ENCODE measurements at places on chromosomes 1 and 21. TPM values are rescaled to one million over a fixed set of nuclear protein-coding genes. Genes with fewer than 3 reads are reported as not detected.

The PDPN gene
- 7.4 TPM for total RNA-seq

- peak; percentile 75 for DNase-seq
Observed at GRCh38 chr1:157073944-157074685, 25.5 kb downstream of the ETV3L start.

The IKBKE gene
- total RNA-seq: 10.0 TPM

GRCh38 chr1:39500862-39501389, 9.5 kb downstream of the BMP8A start:
- no peak for DNase-seq

The RHEX gene
- total RNA-seq: not detected

DNA sequence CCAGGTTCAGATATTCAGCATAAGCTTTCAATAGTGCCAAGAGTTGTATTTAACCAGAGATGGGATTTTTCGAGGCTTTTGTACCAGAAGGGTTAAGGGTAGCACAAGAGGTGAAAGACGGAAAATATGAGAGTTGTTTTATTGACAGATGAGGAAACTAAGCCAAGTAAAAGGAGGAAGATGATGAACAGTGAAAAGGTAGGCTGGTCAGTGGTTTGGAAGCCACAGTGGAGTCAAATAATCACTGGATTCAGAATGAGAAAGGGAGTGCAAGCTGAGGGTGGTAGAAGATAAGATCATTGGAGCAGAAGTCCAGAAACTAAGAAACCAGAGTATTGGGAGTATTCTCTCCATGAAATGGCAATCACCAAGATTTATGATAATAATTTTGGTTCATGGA, 45.7 kb downstream of the ANGPTL1 start:
- DNase-seq: no peak

DNA sequence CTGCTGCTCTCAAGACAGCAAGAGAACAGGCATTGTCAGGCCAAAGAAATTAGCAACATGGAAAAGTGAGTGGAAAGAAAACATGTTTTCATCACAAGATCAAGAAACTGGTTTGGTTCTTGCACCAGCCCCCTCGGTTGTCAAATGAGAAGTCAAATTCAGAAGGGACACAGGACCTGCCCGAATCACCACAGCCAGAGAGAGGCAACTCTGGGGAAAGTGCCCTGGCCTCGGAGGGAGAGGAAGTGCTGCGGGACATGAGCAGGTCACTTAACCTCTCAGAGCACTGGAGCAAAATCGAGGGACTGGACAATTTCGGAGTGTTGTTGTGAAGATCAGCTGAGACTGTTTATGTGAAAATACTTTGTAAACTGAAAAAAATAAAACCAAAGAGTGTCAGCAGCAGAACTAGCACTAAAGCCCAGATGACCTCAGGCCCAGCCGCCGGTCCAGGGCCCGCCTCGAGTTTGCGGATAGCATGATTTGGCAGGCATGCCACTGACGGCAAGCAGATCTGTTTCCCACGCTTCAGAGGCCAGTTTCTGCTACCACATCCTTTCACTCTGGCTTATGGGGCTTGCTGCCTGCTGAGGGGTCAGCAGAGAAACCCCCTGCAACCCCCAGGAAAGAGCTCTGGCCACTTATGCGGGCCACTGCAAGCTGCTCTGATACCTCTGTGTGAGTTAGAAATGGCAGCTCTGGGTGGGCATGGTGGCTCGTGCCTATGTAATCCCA, 32.1 kb downstream of the CD247 start:
- no peak for DNase-seq

DNA sequence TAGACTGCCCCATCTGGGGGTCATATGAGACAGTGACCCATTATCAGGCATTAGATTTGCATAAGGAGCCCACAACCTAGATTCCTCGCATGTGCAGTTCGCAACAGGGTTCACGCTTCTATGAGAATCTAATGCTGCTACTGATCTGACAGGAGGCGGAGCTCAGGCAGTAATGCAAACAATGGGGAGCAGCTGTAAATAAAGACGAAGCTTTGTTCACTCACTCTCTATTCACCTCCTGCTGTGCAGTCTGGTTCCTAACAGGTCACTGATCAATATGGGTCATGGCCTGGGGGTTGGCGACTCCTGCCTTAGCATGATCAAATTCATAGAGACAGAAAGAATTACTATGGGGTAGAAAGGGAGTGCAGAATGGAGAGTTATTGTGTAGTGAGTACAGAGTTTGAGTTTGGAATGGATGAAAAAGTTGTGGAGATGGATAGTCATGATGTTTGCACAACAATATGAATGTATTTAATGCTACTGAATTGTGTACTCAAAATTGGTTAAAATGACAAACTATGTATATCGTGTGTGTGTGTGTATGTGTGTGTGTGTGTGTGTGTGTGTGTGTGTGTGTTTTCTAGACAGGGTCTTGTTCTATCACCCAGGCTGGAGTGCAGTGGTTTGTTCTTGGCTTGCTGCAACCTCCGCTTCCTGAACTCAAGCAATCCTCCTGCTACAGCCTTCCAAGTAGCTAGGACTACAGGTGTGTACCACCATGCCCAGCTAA, 42.2 kb downstream of the BTF3L4 start:
- DNase-seq: no peak

GRCh38 chr1:7298145-7298544, 473.0 kb upstream of the VAMP3 start:
- DNase-seq: no peak

The OR10J1 gene
- total RNA-seq: not detected

DNA sequence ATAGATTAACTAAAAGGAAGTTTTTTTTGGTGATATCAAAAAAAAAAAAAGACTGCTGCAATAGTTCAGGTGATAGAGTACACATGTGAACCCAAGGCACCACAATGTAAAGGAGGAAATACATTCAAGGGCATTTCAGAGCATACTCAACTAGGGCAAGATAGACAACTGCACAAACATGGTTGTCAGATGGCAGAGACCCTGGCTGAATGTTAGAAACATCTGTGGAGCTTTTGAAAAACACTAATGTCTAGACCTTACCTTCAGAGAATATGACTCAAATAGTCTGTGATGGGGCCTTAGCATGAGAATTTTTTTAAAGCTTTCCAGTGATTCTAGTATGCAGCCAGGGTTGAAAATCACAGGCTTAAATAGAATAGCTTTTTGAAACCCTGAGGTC, 173.6 kb downstream of the VAV3 start:
- no peak for DNase-seq

- DNase-seq: no peak
Observed at GRCh38 chr1:204777591-204777990, 92.1 kb upstream of the LRRN2 start.

The SV2A gene
- total RNA-seq: 39.6 TPM

The KRTAP7-1 gene
- not detected for total RNA-seq

GRCh38 chr1:234148816-234149215, 224.4 kb upstream of the COA6 start:
- peak; percentile 47 for DNase-seq

GRCh38 chr1:155083865-155084721, 5.5 kb downstream of the EFNA3 start:
- DNase-seq: peak; percentile 48

DNA sequence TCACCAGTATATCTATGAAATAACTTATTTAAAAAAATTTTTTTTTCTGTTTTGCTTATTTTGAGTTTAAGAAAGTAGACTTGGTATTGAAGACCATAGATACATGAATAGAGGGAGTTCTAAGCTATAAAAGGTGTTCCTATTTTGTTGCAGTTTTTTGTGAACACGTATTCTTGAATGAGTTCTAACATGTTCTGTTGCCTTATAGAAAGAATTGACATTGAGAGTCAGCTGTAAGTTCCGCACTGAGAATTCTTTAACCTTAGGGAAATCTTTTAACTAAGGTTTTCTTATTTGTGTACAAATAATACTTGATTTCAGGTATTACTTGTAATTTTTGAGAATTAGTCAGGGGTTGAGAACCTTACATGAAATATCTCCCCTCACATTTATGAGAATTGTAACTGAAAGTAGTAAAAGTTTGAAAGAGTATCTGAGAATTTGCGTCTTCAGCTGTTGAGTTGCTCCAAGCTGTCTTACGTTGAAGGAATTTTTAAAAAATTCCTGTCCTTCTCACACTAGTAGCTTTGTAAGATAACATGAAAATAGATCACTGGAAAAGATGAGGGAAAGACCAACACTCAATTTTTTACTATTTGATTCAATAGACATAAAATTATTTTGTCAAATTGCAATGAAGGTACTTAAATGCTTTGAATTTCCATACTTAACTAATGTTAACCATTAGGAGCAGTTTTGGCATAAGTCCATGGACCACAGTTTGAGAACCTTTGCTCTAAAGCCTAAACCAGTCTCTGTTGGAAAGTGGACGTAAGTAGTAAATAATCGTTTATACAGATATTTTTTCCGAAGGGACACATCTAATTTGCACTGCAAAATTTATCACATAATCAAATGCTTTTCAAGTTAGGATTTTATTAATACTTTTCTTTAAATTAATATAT, 3.8 kb downstream of the DR1 start:
- peak; percentile 36 for DNase-seq

The LCE6A gene
- total RNA-seq: not detected

DNA sequence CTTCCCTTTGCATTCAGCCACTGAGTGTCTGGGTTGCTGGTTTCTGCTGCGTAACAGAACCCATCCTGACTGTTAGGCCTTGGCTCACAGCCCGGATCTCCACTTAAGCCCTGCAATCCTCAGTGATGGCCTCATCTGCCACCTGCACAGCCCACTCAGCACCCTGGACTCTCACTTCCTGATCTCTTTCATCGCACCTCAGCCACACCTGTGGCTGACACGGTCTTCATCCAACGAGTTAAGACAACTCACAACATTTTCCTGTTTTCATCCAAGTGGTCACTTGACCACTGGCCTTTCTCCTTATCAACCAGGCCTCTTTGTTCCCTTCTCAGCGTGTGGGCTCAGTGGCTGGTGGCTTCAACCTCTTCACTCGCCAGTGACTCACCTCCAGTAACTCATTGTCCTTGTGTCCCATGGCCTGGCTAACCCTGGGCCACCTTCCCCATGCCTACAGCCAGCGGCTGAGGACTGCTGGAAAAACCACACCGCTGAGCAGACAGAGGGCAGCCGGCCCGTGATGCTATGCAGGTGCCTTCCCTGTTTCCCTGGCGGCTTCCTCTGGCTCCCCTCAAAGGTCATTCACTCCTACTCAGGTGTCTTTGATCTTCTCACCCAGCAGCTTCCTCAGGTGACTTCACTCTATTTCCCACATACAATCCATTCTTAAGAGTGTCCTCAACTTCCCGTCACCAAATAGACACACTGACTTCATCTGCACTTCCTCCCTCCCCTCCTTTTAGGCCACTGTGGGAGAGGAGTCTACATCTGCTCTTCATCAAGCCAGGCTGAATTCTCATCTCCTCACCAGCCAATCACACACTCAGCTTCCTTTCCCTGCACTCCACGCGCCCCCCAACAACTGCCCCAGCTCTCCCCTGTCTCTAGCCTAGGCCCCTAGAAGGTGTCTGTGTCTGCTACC, 19.9 kb upstream of the EDN2 start:
- DNase-seq: peak; percentile 56

GRCh38 chr1:107673006-107673405, 292.0 kb downstream of the VAV3 start:
- no peak for DNase-seq

The ZNF687 gene
- 8.2 TPM for total RNA-seq

DNA sequence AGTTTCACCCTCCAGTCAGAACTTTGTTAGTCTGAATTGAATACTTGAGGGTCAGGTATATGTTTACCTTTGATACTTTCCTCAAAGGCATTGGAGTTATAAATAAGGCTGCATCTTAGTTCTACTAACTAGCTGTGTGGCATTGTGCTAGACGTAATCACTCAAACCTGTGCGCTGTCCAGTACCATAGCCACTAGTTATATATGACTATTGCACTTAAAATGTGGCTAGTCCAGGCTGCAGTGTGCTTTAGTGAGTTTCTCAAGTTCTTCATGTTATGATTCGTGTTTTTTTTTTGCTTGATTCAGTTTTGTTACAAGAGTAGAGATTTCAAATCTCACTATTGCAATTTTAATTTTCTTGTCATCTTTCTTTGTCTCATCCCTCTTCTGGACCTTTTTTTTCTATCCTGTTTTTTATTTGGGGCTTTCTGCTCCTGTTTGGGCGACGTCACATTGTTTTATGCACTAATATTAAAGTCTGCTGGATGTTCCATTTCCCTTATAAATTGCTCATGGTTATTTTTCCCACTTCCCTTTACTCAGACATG, 5.7 kb downstream of the MAN1A2 start:
- DNase-seq: peak; percentile 47

- peak; percentile 51 for DNase-seq
Observed at GRCh38 chr1:207362962-207363860, 41.7 kb downstream of the CD55 start.

- no peak for DNase-seq
Observed at GRCh38 chr1:221241157-221241556, 361.9 kb downstream of the HLX start.

The ELF3 gene
- total RNA-seq: 0.17 TPM

DNA sequence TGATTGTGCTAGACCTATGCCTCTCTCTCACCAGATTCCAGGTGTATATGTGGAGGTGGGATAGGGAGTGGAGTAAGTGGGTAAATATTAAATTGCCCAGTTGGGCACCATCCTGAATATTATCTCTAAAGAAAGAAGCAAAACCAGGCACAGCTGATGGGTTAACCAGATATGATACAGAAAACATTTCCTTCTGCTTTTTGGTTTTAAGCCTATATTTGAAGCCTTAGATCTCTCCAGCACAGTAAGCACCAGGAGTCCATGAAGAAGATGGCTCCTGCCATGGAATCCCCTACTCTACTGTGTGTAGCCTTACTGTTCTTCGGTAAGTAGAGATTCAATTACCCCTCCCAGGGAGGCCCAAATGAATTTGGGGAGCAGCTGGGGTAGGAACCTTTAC, at the start of gene FCER1A:
TSS of gene FCER1A (plus strand) at position 242 of the 400 bp plus-strand sequence. CDS start at position 271, 29 bp downstream.
- no peak for DNase-seq

The MFAP2 gene
- total RNA-seq: 16.2 TPM

The DAB1 gene
- 0.17 TPM for total RNA-seq

The TMEM240 gene
- total RNA-seq: 4.9 TPM

GRCh38 chr1:159973350-159973940, 19.4 kb upstream of the SLAMF9 start:
- no peak for DNase-seq
